ENCODE measurements at places on chromosomes 7 and 10.

- no peak for DNase-seq
These were observed 119.5 kb downstream of the OTUD1 start for GRCh38 chr10:23558361-23558799.

DNA sequence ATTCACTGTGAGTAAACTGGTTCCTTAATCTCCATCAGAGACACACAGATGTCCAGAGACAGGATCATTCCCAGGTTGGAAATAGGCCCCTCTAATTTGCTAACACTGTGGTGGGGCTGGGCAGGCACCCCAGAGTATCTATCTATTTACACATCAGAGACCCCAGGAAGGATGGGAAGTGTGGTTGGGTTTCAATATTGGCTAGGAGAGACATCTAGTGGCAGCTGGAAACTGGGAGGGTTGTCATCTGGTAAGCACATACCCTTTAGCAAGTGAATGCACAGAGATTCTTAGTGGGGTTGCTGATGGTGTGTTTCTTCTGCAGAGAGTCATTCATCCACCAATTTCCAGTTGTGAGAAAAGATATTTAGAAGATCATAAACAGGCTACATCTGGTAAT lies 36.0 kb upstream of the NRG3 start:
- DNase-seq: no peak

DNA sequence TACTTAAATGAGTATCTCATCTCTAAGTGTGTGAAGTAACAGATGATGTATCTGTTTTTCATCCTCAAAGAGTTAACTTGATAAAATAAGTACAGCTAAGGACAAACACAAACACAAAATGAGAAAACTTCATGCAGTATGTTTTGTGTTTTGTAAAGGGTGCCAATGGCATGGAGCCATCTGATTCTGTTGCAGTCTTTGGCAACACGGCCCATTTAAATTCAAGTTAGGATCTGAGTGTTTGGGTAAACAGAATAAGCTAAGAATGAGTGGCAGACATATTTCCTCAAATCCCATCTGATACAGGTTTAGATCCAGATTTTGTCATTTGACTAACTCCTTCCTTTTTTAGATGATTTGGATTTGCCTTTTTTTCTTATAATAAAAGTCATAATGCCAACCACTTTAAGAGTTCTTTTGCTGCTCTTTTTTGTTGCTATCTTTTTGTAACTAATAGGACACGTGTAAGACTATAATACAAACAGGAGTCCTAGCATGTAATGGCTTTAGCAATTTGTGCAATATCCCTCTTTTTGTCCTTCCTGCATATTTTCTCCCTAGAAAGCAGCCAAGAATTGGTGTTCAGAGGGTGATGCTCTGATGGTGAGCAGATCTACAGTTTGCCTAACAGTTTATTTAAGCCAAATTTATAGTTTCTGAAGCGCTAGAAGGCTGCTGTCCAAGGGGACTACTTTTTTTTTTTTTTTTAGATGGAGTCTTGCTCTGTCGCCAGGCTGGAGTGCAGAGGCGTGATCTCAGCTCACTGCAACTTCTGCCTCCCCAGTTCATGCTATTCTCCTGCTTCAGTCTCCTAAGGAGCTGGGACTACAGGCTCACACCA lies 18.9 kb upstream of the ACTA2 start:
- DNase-seq: no peak

- no peak for DNase-seq
These were observed 57.4 kb downstream of the SPOCK2 start for GRCh38 chr10:72030762-72031543.

- DNase-seq: no peak
These were observed 95.5 kb downstream of the LHPP start for GRCh38 chr10:124557167-124557566.

- DNase-seq: no peak
These were observed 218.4 kb upstream of the PCDH15 start for GRCh38 chr10:55019439-55019838.

- DNase-seq: no peak
These were observed 10.2 kb downstream of the STK32C start for GRCh38 chr10:132297526-132297925.

- DNase-seq: no peak
These were observed 20.2 kb downstream of the CREB3L2 start for GRCh38 chr7:137981668-137982067.

GRCh38 chr7:8455426-8455825 lies 22.0 kb downstream of the NXPH1 start:
- no peak for DNase-seq

DNA sequence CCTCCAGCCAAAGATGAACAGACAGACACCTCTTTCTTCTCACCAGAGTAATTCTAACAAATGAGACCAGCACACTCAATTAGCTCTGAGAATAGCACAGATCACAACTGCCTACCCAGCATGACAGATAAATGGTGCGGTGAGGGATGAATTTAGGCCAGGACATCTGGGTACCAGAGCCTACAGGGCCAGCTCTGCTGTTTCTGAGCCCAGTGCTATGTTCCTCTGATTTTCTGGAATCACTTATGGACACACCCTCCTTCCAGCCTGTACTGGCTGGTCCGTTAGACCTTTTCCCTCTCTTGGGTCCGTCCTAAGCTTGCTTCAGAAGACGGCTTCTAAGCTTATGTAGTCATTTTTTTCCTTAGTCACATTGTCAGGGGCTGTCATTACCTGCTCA lies 73.6 kb downstream of the INSYN2A start:
- no peak for DNase-seq

DNA sequence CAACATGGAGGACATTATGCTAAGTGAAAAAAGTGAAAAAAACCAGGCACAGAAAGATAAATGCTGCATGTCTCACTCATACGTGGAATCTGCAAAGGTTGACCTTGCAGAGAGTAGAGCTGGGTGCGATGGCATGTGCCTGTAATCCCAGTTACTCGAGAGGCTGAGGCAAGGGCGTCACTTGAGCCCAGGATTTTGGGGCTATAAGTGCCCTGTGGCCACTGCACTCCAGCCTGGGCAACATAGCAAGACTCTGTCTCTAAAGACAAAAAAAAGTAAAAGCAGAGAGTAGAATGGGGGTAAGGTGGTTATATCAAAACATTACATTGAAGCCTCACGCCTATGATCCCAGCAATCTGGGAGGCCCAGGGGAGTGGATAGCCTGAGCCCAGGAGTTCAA lies 22.8 kb downstream of the CBX3 start:
- no peak for DNase-seq

GRCh38 chr7:94228678-94229077 lies 166.0 kb upstream of the COL1A2 start:
- DNase-seq: no peak

DNA sequence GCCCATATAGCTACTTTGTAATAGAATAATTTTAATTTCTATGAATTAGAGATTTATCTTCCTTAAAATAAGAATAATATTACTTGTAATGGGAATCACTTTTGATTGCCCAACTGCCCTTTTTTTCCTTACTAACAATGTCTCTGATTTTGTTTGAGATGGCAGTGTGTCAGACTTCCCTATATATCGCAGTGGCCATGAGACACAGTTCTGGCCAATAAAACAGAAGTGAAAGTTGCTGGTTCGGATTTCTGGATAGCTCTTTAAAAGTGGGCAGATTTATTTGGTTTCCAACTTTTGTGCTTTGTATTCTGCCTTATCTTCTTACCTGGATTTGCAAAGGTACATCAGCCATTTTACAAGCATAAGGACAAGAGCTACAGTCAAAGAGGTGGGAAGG lies 170.2 kb downstream of the PPP1R17 start:
- DNase-seq: no peak

DNA sequence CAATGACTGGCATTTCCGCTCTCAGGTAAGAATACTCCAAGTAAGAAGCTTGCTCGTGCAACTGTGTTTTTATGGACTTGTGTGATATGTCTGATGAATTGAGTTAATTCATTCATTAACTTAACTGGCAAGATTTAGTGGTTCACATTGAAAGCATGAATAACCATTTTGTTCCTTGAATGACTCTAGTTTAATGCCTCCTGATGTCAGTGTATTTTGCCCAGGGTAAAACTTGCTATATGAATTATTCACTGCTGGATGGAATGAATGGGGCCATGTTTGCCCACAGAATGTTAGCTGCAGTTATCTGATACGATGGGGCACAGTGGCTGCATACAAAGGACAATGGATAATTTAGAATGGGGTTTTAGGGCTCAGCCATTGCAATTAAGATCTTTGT lies 124.1 kb downstream of the ZNF365 start:
- no peak for DNase-seq

DNA sequence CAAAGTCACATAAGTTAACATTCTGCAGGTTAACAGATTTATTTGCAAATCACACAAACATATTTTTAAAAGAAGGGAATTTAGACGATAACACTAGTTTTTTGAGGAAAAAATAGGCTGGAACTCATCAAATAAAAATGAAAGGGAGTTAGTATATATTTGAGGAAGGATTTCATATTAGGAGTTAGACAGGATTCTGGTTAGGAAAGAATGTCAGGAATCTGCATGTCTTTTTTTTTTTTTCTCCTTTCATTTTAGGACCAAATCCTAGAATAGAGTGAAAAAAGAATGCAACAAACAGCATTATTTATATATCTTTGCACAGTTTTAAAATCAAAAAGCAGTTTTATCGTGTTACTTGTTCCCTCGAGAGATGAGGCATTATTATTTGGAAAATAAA lies 8.9 kb upstream of the TRDMT1 start:
- no peak for DNase-seq

- DNase-seq: no peak
These were observed 29.0 kb downstream of the FANK1 start for GRCh38 chr10:125925262-125925834.

- no peak for DNase-seq
These were observed 25.3 kb upstream of the ANKRD2 start for GRCh38 chr10:97547271-97547600.

GRCh38 chr10:71220689-71221540 lies 8.5 kb downstream of the UNC5B start:
- DNase-seq: no peak

- no peak for DNase-seq
These were observed 294.3 kb downstream of the MAGI2 start for GRCh38 chr7:79159040-79159664.

DNA sequence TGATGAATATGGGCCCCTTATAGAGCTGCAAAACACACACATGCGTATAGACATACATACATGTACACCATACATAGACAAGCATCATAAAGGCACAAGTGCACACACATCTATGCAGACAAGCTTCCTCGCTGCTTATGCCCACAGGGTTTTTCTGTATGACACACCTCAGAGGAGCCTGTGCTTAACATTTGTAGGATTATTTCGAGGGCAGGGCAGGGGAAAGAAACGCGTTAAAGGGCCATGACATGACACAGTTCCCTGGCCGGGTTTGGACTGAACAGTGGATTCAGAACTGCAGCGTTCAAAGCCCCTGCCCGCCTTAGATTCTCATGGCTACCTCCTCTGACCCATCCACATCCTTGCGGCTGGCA lies 44.8 kb downstream of the CHST3 start:
- DNase-seq: no peak

- no peak for DNase-seq
These were observed 95.3 kb upstream of the HDAC9 start for GRCh38 chr7:18400275-18400674.

DNA sequence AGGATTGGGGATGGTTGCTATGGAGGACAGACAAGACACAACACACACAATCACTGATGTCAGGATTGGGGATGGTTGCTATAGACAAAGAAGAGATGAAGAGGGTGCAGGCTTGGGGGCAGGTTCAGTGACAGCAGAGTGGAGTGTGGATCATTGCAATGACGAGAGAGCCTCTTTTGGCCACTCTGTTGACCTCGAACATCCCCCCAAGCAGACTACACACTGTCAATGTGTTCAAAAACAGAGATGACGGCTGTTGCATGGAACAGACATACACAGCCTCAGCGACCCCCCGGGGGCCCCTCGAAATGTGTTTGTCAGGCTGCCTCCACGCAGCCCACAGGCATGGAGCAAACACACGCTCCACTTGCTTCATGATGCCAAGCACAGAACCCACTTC lies 133.0 kb downstream of the PTPRN2 start:
- DNase-seq: no peak

GRCh38 chr7:80346704-80347103 lies 165.2 kb downstream of the GNAT3 start:
- no peak for DNase-seq

DNA sequence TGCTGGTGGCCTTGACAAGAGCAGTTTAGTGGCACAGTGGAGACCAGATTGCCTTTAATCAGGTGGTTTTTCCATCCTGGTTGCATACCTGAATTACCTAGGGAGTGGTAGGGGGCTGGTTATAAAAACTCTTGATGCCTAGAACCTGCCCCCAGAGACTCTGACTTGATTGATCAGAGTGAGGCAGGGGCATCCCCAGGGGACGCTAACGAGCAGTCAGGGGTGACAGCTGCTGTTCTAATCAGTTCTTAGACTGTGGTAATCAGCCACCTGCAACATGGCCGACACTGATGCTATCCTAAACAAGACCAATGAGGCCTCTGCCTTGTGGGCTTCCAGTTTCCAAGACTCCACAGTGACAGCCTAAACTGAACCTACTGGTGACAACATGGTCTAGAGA lies 2.0 kb upstream of the OPALIN start:
- DNase-seq: no peak

- DNase-seq: no peak
These were observed 340.2 kb upstream of the CELF2 start for GRCh38 chr10:10677479-10677878.

All from SIG-M5 (cell line).